ENCODE measurements at places on chromosomes 1 and 21.
A peak's percentile ranks its signal among the peaks of the same experiment; 100 is the strongest.

DNA sequence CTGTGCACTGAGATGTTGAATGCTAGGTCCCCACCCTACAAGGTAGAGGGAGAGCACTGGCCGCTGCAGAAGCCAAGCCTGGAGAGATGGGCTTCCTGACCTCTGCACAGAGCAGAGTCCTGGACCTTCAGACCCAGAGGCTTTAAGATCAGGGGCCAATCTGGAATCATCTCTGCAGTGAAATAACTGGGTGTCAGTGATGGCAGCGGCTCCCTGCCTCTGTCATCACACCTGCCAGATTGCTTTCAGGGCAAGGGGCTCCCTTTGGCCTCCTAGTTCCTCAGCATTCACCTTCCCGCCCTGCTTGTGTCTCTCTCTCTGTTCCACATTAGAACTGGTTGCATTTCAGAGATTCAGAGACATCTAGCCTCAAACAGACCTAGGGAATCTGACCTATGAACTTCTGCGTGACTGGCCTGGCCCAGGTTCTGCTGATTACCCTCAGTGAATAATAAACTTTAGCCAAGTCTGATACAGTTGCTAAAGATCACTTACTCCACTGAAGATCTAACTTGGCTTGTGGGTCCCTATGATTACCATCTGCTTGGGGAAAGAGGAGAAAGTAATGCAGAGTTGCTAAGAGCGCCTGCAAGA lies 87.8 kb downstream of the ATP1A1 start:
- no peak for DNase-seq

DNA sequence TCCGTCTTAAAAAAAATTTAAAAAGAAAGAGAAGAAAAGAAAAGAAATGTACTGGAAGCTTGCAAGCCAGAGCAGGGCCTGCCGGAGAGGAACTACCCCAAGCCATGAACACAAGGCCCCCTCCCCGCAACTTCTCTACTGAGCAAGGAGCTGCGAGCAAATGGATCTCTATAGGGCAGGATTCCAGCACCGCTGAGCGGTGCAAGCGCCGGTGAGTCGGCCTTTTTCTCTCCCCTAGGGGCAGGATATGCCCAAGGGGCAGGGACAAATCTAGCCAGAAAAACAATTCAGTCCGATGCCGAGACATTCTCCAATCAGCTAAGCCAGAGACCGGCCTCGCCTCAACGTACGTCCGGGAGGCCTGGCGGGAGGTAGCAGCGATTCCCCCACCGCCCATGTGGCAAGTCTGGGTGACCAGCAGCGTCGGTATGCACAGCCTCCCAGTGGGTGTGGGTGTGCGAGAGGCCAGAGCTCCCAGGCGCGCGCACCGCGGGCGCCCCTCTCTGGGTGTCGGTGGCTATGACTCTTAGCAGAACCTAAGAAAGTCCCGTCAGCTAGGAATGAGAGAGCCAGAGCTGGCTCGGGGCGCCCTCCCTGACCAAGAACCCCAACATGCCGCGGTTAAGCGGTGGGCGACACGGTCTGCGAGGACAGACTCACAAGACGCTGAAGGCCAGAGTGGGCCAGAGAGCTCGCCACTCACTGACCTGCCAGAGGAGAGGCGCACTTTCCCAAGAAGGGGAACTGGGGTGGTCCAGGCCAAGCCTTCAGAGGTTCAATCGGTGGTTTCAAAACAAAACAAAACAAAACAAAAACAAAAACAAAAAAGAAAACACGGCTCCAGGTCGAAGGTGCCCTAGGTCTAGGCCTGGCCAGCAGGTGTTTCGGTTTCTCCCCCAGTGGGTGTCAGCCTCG lies 1.9 kb downstream of the CSMD2 start:
- DNase-seq, result peak; percentile 69

DNA sequence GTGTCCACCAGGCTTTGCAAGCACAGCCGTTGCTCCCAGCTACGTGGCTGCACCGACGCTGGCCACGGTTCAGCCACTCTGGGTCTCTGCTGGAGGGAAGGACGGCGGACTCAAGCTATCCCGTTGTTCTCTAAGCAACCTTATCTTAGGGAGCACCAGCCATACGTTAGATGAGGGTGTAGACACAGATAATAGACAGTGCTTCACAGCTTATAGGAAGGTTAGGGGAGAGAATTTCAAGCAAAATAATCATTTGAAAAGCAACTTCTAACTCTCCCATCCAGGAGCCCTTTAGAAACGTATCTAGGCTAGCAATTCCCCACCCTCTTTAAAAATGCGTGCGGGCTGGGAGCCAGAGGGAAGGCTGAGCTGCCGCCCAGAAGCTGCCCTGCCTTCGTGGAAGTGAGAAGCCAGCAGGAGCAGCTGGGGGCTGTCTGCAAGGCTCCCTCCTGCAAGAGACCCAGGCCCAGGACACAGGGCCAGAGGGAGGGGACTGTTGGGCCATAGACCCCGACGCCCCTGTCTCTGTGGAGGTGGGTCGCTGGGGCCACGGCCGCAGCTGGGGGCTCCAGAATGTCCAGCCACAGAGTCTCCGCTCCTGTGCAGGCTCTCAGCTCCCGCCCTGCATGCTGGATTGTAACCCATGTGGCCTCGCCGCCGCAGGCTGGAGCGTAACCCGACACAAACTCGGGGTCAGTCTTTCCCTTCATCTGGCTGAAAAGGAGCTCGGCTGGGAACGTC lies 31.2 kb upstream of the COL6A2 start:
- DNase-seq, result no peak

DNA sequence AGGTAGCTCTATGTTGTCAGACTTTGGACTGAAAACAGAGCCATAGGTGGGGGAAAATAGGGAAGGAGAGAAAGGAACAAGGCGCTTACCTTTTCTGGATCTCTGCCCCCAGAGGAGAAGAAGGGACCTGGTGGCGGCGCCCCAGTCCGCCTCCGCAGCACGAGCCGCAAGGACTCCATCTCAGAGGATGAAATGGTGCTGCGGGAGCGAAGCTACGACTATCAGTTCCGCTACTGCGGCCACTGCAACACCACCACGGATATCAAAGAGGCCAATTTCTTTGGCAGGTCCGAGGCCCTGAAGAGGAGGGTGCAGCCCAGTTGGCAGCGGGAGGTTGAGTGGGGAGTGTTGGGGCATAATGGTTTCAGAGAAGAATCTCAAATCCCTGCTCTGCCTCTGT lies 18.5 kb upstream of the TMEM222 start:
- DNase-seq, result no peak

DNA sequence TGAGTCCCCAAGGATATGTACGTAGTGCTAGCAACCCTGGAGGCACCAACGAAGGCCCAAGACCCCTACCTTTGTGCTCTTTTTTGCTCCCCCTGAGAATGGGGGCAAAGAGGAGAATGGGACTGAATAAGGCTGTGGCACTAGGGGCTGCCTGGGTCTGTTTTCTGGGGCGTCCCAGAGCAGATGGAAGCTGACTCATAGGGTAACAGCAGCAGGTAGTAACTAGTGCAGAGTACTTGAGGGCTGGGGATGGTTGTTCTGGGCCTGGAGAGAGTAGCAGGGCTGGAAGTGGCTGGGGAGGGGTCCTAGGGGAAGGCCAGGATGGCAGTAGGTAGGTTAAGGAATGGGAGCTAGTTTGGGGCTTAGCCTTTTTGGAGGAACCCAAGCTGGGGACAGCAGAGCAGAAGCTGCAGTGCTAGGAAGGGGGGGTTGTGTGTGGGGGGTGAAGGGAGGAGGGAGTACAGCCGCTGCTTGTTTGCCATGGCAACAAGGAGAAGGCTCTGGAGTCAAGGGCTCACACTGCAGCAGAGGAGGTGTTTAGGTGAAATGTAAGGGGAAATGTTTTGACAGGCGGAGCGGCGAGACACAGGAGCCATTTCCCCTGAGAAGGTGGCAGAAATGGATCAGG lies 1.8 kb downstream of the NCDN start:
- DNase-seq, result no peak

DNA sequence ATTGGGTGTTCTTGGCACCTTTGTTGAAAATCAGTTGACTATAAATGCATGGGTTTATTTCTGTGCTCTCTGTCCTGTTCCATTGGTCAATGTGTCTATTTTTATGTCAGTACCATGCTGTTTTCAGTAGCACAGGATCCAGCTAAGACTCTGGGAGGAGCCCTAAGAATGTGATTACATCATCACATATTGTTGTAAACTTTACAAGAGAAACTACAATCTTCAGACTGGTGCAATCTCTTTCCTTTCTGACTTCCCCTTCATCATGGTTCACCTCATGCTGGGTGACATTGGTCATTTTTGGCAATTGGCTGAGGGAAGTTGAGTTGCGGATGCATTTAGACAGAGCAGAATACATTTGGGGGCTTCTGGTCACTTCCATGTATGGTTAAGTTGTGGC lies 88.4 kb downstream of the C21orf91 start:
- no peak for DNase-seq

- DNase-seq, result peak; percentile 11
Observed at GRCh38 chr1:194280463-194280862, 1094.0 kb upstream of the B3GALT2 start.

GRCh38 chr1:157245823-157246222 lies 107.6 kb upstream of the ETV3 start:
- DNase-seq, result no peak

- no peak for DNase-seq
Observed at GRCh38 chr1:193060115-193060403, 647 bp downstream of the RO60 start.

DNA sequence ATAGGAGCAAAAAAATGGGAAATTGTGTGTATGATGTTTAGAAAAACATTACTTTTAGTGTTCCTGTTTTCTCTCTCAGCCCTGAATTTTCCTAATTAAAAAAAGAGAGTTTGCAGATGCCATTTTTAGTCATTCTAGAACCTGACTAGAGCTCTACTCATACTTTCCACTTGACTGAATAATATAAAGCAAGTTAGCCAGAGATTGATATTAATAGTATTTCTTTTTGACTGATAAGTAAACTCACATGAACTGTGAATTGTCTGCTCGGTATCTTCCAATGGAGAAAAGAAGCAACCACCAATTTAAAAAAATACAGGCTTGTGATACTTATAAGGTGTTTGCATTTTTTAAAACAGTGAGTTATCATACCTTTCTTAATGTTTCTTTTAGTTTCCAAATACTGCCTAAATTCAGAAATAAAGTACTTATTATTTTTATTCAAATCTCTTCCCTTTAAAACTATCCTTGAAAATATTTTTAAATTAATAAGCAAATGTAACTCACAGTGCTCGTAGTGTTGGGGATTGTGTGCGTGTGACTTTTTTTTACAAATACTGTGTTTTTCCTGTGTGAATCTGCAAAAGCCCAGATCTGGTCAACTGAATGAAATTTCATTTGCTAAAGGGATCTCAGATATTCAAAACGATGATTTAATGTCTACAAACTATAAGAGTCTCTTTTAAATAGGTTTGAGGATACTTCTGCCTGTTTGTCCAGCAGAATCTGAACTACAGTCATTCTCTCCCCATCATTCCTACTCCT lies 9.8 kb downstream of the RAP1A start:
- no peak for DNase-seq

DNA sequence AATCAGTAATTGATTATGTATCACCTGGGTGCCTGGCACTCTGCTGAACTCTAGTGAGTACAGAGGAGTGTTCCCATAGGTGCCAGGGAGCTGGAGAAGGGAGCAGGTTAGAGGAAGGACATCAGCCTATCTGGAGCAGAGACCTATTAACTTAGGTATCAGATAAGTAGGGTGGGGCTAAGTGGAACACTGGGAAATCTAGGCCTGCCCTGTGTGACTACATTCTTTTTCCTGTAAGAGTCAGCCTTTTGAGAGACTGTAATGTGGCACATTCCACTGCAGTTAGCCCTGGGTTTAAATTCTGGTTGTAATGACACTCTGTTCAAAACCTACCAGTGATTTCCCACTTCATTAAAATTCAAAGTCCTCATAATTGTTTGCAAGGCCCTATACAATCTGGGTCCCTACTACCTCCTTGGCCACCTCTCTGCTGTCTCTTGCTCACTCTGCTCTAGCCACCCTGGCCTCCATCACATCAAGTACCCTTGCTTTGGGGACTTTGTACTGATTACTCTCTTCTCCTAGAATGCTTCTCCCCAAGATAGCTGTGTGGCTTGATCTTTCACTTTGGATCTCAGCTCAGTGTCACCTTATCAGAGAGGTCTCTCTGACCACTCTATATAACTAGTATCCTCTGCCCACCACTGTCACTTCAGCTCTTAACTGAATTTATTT lies 12.9 kb downstream of the STX12 start:
- peak; percentile 28 for DNase-seq

DNA sequence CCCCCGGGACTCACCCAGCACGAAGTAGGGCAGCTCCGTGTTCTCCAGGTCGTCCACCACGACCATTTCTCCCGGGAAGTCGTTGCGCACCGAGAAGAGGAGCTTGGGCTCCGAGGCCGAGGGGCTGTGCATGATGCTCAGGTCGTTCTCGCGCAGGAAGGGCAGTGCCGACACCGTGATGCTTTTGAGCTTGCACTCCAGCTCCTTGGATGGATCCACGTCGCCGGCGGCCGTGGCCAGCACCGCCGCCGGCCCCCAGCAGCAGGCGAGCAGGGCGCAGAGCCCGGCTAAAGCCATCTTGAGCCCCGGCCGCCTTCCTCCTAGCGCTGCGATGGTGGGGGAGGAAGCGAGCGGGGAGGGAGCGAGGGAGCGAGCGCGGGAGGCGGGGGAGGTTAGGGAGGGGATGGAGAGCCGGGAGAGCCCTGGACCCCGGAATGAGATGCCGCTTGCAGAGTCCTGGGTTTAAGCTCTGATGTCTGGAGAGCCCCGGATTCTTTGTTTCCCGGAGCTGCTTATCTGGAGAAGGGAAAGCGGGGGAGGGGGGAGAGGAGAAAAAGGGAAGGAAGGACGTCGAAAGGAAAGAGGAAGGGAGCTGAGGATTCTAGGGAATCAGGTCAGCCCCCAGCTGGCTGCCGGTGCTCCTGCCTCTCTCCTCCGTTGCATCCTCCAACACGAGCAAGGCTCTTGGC lies at the start of gene ASTN1:
Gene ASTN1, minus strand, starts transcription at position 333 of the 689 bp plus-strand sequence. Its CDS starts 36 bp downstream, at position 297.
- DNase-seq, result peak; percentile 78

DNA sequence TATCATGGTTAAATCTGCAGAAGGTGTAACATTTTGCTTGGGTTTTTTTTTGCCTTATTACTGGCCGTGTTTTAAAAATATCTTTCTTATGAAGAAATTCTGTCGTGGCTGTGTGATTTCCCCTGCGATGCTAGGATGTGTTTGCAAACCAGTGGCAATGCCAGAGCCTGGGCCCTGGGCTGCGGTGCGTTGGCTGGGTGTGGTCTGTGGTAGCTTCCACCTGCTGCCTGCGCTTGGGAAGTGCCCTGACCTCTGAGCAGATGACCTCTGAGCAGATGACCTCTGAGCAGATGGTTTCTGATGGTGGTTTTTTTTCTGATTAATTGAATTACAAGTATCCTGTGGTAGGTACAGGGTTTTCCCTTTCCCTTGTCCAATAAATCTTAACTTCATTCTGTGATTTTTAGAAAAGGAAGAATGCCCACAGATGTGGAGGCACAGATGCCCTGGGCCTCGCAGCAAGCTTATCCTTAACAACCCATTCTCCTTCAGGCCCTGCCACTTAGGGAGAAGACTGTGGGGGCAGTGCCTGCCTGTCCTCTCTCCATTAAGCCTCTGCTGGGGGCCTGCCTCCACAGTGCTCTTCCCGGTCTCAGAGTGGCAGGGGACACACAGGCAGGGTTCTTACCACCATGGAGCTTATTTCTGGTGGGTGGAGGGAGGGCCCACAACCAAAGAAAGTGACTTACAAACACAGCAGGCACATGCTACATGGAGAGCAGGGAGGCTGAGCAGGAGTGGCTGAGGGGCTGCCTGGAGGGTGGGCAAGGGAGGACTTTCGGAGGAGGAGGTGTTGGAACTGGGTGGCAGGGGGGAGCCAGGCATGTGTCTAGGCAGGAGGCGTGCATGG lies 81.7 kb downstream of the PCBP3 start:
- no peak for DNase-seq
